ENCODE measurements at places on chromosomes 2 and 18. TPM values are rescaled to one million over a fixed set of nuclear protein-coding genes. Genes with fewer than 3 reads are reported as not detected.
A peak's percentile ranks its signal among the peaks of the same experiment; 100 is the strongest.

INPP5D gene
- not detected for total RNA-seq

GRCh38 chr2:35933031-35933430, 422.5 kb upstream of the CRIM1 start:
- DNase-seq, result no peak

GRCh38 chr2:10132996-10133647, 10.6 kb downstream of the RRM2 start:
- no peak for DNase-seq

DNA sequence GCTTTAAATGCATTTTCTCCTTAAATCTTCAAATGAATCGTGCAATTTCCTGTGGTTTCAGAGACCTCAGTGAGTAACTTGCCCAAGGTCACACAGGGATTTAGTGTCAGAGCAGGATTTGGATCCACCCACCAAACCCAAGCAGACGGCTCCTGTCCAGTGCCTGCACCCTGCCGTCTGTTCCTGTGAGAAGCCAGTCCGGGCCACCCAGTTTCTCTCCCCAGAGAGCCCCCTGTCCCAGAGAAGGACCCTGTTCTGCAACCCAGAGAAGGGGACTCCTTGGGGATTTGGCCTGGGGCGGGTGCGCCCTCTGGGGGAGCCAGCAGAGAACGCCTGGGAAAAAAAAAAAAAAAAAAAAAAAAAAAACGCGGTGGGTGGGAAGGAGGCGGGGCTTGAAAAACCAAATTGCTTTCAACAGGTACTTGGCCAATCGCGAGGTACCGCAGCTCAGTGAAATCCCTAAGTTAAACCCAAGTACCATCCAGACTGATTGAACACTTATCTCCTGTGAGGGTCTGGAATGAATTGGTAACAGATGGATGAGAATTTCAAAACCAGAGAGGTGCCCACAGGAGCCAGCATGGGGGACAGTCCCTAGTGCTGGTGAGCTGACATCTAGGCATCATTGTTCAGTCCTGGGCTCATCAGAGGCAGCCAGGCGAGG, 30.9 kb upstream of the REEP1 start:
- peak; percentile 48 for DNase-seq

CDH19 gene
- not detected for total RNA-seq

- DNase-seq, result no peak
Observed at GRCh38 chr2:239853706-239854327, 171.3 kb downstream of the NDUFA10 start.
